ENCODE measurements at places on chromosomes 12 and 14.

DNA sequence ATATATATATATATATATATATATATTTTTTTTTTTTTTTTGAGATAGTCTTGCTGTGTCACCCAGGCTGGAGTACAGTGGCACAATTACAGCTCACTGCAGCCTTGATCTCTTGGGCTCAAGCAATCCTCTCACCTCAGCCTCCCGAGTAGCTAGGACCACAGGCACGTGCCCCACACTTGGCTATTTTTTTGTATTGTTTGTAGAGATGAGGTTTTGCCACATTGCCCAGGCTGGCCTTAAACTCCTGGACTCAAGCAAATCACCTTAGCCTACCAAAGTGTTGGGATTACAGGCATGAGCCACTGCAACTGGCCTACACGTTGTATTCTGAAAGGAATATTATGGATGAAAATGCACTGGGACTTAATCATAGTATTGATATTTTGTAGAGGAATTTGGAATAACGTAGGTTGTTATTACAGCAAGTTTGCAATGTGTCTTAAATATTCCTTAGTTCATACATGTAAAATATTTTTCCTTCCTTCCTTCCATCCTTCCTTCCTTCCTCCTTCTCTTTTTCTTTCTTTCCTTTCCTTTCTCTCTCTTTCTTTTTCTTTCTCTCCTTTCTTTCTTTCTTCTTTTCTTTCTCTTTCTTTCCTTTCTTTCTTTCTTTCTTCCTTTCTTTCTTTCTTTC is 862 bp downstream of the KLRB1 start:
- no peak for DNase-seq

- DNase-seq, result peak; percentile 59
Measured at GRCh38 chr14:64763801-64764621, 59.8 kb downstream of the PLEKHG3 start.

GRCh38 chr12:28569698-28570411 is 379.6 kb downstream of the CCDC91 start:
- peak; percentile 79 for DNase-seq

DNA sequence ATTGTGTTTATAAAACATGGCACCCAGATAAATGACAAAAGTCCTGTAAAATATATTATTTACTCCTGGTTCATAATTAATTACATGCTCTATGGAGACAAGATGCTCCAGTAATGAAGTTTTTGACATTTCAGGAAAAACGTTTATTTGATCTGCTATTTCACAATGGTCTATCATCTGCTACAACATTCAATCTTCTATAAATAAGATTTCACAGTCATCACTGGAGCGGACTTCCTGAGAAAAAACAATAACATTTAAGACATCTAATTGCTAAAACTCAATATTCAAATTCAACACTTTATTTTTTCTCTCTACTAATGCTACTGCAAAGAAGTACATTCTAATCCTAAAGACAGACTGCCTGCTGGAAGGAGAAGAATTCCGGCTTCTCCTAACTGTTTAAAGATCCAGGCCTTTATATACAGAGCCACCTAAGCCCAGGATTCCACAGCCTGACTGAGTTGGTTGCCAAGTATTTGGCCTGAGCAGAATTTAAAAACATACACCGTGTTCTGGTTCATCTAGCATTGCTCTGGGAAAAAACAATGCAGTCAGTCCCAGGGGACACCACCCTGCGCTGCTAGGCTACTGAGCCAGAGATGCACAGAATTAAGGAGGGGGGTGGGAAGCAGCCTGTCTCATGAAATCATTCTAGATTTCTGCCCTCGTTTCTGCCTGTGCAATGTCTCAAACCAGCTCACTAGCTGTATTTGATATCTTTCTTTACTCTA is 58.0 kb downstream of the TMTC1 start:
- no peak for DNase-seq

- peak; percentile 51 for DNase-seq
Measured at GRCh38 chr12:112381406-112381882, 787 bp downstream of the HECTD4 start.

- DNase-seq, result no peak
Measured at GRCh38 chr14:94367347-94368242, 20.8 kb downstream of the SERPINA1 start.

DNA sequence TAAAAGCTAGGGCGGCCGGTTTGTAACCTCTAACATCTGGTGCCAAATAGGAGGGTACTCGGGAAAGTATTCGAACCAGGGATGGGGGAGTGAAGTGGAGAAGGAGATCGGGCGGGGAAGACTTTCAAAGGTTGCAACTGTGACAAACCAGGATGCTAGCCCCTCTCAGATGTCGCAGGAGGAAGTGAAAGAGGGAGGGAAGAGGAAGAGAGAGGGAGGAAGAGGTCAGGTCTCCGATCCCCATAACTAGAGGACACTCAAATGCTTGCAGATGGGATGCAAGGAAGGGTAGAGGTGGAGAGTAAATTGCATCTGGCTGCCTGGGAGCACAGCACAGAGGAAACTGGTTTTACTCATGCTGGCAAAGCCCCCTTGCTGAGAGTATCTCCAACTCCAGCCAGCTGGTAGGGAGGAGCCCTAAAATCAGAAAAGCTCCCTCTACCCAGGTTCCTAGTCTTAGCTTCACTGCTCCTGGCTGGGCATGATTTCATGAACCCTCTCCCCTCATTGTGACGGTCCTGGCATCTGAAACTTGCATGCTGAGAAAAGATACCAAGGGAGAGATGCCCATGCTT is 696.7 kb upstream of the TBX3 start:
- no peak for DNase-seq

GRCh38 chr12:31491841-31492598 is 98.9 kb downstream of the DENND5B start:
- DNase-seq, result peak; percentile 93

- DNase-seq, result peak; percentile 75
Measured at GRCh38 chr14:68148276-68148675, 328.7 kb downstream of the RAD51B start.

- no peak for DNase-seq
Measured at GRCh38 chr12:102993537-102993936, 36.1 kb downstream of the ASCL1 start.

- peak; percentile 4 for DNase-seq
Measured at GRCh38 chr12:64889434-64890216, 65.2 kb downstream of the TBC1D30 start.

DNA sequence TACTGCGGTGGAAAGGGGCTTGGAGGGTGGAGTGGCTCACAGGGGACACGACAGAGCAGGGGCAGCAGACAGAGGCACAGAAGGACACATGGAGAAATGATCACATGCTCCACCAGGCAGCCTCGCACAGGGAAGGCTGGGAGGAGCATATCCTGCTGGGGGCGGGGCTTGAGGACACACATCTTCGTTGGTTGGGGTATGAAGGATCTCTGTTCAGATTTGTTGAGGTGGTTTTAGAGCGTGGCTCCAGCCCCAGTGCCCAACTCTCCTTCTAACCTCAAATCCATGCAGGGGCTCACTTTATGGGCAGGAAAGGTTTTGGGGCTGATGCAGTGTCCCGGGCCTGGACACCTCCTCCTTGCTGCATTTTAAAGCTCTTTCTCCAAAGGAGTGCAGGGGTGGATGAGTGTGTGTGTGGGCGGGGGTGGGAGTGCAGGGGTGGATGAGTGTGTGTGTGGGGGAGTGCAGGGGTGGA is 733 bp upstream of the P3H3 start:
- DNase-seq, result peak; percentile 89

DNA sequence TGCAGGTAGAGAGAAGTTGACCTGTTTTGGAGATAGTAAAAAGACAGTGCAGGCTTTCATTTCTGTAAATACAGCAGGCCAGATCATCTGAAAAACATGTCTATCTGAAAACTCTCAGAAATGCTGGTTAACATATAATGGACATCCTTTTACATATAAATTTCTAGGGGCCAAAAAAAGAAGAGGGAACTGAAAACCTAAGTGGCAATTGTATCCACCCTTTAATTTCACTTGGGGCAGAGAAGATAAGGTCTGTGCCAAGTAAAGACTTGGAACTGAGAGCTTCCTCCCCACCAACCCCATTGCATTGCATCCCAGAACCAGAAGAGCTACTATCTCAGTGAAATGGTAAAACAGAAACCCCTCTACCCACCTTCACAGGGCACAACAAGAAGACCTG is 141.0 kb downstream of the SRGAP1 start:
- DNase-seq, result no peak

GRCh38 chr12:2351161-2351560 is 298.4 kb downstream of the CACNA1C start:
- no peak for DNase-seq

DNA sequence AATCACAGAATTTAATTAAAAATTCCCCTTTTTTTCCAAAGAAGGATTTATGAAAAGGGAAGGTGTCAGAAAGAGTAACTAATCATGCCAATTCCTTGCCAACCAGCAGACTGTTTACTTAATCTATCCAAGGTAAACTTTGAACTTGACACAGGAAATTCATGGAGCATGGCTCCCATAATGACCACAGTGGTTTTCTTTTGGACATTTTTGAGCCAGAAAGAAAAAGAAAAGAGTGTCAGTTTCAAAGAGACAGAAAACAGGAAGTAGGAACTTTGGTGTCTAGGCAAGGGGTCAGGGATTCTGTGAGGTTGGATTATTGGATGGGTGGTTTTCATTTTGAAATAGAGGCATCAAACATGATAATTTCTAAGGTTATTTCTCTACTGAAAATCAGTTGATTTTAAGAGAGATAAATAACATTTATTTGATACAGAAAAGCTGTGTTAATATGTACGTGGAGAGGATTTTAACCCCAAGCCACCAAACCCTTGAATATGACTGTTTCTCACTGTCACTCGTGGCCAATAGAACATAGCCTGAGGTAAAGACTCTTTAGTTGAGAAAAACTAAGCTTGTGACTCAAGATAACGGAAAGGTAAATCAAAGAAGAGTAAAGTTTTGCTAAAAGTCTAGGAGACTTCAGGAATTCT is 196.1 kb downstream of the TTC6 start:
- no peak for DNase-seq

GRCh38 chr12:53213348-53213747 is 6.3 kb upstream of the ITGB7 start:
- DNase-seq, result peak; percentile 74

GRCh38 chr12:14157088-14157747 is 175.8 kb upstream of the GRIN2B start:
- DNase-seq, result no peak

DNA sequence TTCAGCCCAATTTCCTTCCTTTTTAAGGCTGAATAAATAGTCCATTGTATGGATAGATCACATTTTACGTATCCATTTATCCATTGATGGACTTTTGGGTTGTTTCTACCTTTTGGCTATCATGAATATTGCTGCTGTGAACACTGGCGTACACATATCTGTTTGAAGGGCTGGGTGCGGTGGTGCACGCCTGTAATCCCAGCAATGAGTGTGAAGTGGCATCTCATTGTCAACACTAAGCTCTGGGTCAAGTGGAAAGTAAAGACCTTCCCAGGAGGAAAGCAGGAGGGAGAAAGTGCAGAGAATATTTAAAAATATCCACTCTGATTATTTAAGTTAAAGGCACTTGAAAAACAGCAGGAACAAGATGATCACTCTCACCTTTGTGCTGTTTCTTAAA is 11.7 kb upstream of the PLA2G1B start:
- no peak for DNase-seq

GRCh38 chr12:1791104-1791841 is 29.1 kb upstream of the LRTM2 start:
- peak; percentile 63 for DNase-seq

DNA sequence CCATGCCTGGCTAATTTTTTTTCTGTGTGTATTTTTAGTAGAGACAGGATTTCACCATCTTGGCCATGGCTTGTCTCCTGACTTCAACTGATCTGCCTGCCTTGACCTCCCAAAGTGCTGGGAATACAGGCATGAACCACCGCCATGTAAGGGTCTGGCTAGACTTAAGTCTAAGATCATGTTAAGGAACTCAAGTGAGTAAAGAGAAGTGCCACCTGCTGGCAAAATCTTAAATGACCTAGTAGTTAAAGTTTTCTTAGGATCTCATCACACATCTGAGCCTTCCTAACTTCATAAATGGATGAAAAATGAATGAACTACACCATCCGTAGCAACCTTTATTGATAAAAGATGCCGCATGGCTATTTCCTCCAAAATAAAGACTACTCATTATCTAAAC is 1.7 kb upstream of the C12orf56 start:
- DNase-seq, result peak; percentile 39

GRCh38 chr12:109112720-109113465 is 3.5 kb upstream of the ACACB start:
- DNase-seq, result no peak

- no peak for DNase-seq
Measured at GRCh38 chr12:50928392-50928791, 24.0 kb upstream of the HIGD1C start.
